Skin of body (tissue), 3 donors: ENCODE measurements at places on chromosomes 5 and 9. TPM values are rescaled to one million over a fixed set of nuclear protein-coding genes. Genes with fewer than 3 reads are reported as not detected.

DNA sequence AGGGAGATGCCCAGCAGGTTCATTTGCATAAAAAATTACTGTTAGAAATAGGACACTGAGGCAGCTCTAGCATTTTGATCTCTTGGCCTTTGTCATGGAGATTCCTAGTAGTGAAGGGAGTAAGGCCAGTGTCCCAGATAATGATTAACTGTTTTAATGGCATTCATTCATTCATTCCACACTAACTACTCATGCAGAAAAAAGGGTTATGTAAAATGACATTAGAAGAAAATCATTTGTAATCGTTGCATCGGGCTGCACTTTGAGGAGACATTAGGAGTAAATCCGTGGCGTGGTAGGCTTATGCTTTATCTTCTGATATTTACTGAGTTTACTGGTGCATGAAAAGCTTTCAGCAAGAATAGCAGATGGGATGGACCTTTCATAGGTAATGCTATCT is 82.6 kb upstream of the GRHPR start:
- DNase-seq, result no peak

- no peak for DNase-seq
Measured at GRCh38 chr5:175572886-175573285, 85.0 kb upstream of the HRH2 start.

DNA sequence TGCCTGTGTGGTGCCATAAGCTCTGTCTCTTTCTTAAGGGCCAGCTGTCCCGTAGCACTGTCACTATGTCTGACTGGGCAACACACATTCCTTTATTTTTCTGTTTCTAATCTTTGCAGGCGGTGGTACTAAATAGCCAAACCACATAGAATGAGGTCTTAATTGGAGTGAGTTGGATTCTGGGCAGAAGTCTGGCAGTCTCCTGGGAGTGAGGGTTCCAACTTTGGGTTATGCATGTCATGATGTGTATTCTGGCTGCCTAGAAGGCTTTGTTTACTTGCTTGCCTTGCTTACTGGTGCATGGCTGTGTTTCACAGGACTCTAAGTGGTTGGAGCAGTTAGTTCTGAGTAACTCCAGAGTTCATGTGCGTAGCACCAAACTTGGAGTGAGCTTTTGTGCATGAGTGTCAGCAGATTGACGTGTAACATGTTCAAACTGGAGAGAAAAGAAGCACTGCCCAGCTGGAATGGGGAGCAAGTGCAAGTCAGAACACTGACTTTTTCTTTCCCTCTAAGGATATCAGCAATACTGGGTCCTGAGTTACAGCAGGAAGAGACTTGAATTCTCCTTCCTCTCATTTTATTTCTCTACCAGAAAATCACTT is 185.8 kb downstream of the PCSK1 start:
- DNase-seq, result peak; percentile 45

Gene LCN9
- not detected for total RNA-seq

- DNase-seq, result peak; percentile 74
Measured at GRCh38 chr5:132215329-132215728, 12.3 kb downstream of the P4HA2 start.

GRCh38 chr5:67255881-67256280 is 59.3 kb upstream of the CD180 start:
- DNase-seq, result no peak

GRCh38 chr5:172827841-172828240 is 6.2 kb upstream of the ERGIC1 start:
- no peak for DNase-seq

GRCh38 chr5:33379757-33380156 is 61.0 kb upstream of the TARS1 start:
- DNase-seq, result no peak

Gene BTNL3
- total RNA-seq, result not detected

DNA sequence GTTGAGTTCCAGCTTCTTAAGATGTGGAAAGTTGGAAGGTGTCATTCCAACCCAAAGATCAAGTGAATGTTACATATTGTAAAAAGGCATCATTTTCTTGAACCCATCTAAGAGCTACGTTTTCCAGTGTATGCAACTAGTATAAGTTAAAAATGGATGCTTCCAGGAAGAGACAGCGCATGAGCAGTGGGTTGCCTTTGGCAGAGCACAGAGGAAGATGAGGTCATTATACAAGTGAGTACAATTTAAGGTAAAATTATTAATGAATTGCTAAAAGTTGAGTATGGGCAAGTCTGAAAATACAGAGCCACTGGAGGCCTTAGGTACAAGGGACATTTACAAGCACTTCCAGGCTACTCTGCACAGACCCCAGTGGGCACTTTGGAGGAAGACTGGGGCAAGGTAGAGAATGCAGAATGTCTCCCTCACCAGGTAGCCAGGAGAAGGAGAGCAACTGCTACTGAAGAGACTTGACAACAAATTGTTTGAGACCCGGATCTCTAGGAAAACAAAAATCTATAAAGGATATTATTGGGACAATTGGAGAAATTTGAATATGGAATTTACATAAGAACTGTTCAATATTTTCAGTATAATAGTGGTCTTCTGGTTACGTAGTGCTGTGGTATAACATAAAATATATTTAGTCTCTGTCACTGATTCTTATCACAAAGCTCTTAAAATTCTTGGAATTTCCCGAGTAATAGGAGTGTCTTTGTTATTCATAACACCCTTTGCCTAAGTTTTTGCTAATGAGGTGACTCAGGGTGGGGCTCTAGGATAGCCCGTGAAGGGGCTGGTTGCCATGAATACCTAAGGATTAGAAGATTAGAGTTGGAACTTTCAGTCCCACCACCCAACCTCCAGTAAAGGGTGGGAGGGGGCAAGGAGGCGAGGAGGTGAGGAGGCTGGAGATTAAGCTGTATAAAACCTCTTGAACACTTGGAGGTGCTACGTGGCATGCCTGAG is 129.9 kb upstream of the FER start:
- no peak for DNase-seq

GRCh38 chr5:136731241-136731900 is 366.0 kb upstream of the TRPC7 start:
- no peak for DNase-seq

GRCh38 chr9:89021154-89021803 is 30.0 kb downstream of the S1PR3 start:
- no peak for DNase-seq

DNA sequence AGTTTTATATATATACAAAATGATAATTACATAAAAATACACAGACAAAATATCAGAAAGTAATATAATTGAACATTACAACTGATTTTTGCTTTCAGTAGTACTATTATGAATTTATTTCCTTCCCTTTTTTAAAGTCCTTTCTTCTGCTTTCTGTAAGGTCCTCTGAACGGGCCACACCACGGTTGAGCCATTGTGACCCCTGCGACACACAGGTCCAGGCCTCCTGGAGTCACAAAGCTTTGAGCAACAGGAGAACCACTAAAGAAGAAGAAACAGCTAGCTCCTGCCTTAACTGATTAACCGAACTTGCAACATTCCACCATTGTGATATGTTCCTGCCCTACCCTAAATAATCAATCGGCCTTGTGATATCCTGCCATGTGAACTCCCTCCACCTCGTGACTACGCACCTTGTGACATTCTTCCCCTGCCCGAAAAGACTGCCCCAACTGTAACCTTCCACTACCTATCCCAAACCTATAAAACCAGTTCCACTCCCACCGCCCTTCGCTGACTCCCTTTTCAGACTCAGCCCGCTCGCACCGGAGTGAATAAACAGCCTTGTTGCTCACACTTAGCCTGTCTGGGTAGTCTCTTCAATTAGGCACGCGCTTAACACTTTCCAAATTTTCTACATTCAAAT is 375.0 kb upstream of the RFX3 start:
- DNase-seq, result no peak

DNA sequence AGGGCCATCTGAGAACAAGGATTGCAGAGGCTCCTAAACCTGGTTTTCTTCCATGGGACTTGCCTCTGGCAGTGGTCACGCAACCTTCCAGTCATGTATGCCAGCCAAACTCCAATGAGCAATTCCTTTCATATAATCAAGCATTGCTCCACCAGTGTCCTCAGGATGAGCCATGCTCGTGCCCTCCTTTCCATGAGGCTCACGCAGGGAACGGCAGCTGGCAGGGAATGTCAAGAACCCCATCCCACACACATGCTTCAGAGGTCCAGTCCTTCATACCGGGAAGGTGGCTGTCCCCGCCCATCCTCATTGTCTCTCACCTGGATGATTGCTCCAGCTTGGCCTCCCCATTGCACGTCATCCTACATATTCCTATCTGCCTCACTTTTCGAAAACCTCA is 13.4 kb upstream of the ZBTB34 start:
- DNase-seq, result no peak

Gene LCN15
- not detected for total RNA-seq

DNA sequence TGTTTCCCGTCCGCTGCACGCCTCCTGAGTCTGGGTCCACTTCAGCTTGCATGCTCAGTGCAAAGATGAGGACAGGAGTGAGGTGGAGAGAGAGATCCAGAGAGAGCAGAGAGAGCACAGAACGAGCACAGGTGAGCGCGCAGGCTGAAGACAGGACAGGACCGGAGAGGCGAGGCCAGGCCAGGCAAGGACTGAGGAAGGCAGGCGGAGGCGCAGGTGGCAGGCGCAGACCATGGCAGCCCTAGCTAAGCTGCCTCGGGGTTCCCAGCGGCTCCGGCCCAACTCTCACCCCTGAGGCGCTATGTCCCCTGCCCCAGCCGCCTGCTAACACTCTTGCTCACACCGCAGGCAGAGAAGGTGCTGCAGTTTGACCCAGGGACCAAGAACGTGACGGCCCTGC is 9.7 kb downstream of the GRIN1 start:
- no peak for DNase-seq

DNA sequence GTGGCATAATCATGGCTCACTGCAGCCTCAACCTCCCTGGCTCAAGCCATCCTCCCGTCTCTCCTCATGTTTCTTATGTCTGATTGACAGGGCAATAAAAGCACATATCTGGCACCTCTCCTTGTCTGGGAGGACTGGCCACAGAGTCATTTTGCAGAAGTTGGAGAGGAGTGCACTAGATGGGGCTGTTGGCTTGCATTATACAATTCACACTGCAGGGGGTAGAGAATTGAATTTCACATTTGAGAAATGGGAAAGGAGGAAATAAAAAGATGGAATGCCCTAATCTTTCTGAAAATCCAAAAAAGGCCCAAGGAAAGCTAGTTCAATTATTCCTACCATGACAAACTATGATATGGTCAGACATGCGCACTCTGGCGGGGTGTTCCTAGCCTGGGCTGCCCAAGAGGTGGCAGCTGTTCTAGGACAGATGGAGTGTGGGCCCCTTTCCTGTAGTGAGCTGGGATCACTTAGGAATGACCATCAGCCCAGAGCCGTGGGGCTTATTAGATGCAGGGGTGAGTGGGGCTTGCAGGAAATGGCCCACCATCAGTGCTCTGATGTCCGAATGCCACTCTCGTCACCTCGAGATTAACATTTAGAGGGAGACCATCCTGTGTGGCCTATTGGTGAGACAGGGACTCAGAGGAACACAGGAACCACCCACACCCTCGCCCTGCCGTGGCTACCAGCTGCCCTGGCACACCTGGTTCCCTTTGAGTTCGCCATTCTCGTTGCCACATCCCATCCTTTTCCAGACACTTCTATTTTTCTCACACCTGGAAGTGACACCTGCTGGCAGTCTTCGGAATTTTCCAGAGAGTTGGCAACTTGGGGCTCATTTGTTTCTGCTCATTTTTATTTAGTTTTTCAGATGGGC is 21.8 kb upstream of the ANKRD18A start:
- peak; percentile 21 for DNase-seq

Gene RNF183
- total RNA-seq, result 0.20 TPM
